Activated CD8-positive, alpha-beta memory T cell treated with anti-CD3 and anti-CD28 coated beads for 1 hour (primary cell): ENCODE measurements at places on chromosomes 5 and 9.
A peak's percentile ranks its signal among the peaks of the same experiment; 100 is the strongest.

GRCh38 chr9:114124666-114125475, 25.8 kb upstream of the KIF12 start:
- no peak for DNase-seq

DNA sequence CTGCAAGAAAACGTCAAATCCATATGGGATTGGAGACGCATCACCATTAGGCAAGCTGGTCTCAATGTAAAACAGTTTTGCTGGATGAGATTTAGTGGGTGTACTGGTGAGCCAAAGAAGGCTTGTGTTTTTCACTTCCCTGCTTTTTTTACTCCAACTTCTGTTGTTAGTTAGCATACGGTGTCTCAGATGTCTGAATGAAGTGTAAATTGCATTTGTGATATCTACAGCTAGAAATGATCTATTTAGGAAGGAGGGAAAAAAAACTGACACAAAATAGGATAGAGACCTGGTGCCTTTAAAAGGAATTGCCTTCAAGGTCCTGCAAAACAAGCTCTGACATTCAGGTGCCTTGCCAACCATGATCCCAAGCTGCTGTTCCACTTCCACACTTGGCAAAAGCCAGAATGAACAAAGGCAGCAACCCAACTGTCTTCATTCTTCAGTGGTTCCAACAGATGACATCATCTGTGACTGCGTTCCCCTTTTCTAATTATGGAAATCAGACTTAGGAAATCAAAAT, 104.2 kb upstream of the RAI14 start:
- DNase-seq = no peak

- DNase-seq = no peak
Measured at GRCh38 chr5:52134013-52134650, 653.6 kb upstream of the ITGA1 start.

GRCh38 chr9:111683392-111683791, 22.0 kb downstream of the GNG10 start:
- DNase-seq = no peak

GRCh38 chr5:106127341-106127781, 1543.4 kb downstream of the EFNA5 start:
- no peak for DNase-seq

DNA sequence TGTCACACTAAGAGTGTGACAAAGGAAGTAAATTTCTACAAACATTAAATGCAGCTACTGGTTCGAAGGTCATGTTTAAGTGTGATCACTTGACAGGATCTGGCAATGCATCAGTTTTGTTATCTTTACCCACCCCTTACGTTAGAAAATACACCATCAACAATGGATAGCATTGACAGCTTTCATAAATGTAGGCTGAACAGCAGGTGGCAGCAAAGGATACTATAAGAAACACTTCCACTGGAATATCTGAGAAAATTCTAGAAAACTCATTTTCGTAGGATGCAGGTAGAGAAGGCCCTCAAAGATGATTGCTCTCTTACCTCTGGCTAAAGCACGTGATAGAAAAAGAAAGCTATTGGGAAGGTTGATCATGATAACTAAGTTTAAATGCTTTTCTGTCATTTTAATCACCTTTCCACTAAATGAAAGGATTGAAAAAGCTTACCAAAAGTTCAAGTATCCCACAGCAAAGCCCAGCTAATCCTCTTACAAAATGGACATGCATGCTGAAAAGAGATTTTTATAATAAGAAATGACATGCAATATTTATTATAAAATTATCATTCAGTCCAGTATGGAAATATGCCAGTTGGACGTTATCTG, 292.5 kb downstream of the PARP8 start:
- DNase-seq = no peak

GRCh38 chr5:123720955-123721354, 209.0 kb downstream of the CSNK1G3 start:
- no peak for DNase-seq

DNA sequence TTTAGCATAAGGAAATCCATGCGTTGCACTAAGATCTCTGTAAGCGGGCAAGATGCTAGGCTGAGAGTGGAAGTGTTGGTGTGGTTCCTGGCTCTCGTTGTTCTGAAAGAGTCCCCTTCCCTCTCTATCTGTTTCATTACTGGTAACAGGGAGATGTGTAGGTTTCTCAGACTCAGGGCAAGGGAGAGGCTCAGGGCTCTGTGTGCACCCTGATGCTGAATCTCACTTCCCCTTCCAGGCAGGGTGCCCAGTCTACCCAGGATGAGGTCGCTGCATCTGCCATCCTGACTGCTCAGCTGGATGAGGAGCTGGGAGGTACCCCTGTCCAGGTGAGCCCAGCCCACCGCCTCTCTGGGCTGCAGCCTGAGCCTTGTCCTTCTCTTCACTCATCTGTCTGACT, 45.7 kb downstream of the STOM start:
- DNase-seq = no peak

GRCh38 chr5:77031891-77032290, 1.7 kb downstream of the AGGF1 start:
- DNase-seq = no peak

DNA sequence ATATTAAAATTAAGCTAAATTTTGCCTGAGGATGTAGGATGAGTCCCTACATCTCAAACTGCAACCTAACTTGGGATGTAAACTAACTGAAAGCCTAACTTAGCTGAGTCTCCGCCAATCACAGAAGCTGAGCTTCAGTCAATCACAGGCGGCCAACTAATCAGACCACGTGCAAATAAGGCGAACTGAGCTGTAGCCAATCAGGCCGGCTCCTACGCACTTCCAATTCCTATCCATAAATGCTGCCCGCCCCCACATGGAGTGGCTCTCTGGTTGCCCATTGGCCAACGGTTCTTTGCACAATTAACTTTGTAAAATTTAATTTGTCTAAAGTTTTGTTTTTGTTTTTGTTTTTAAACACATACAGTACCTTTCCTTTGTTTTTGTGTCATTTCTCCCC, 13.9 kb upstream of the GPX8 start:
- no peak for DNase-seq

- no peak for DNase-seq
Measured at GRCh38 chr5:73994963-73995362, 369.0 kb downstream of the ARHGEF28 start.

GRCh38 chr9:129888293-129889121, 53.2 kb downstream of the USP20 start:
- DNase-seq = peak; percentile 76

- no peak for DNase-seq
Measured at GRCh38 chr5:881551-881935, 11.1 kb downstream of the BRD9 start.

DNA sequence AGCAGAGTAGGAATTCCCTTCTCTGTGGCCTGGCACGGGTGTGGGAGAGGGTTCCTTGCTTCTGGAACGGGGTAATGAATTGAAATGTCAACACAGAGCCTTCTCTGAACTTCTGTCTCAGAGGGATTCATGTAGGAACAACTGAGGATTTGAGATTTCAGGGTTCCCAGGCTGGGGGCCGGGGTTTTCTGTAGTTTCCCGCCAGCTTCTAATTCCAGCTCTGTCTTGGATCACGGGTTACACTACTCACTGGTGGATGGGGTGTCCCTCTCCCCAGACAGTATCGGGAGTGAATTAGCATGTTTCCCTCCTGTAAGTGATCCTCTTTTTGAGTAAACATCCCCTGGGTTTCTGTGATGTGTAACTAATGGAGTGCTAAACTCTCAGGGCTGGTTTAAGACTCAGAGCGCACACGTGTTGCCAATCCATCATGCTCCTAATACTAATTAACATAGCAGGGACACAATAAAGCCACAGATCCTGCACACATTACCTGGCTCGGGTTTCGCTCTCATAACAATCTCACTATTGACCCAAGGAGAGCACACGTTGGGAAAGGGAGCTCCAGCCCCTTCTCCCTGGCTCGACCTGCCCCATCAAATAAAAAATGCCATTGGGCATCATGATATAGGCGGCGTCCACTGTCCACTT, 18.1 kb upstream of the DMRT2 start:
- no peak for DNase-seq

GRCh38 chr9:99666571-99666970, 155.1 kb upstream of the NR4A3 start:
- DNase-seq = no peak

GRCh38 chr9:1071730-1072129, 21.6 kb downstream of the DMRT2 start:
- DNase-seq = no peak

- no peak for DNase-seq
Measured at GRCh38 chr5:88644676-88645075, 238.3 kb downstream of the MEF2C start.

GRCh38 chr5:1593903-1594356, 70.2 kb upstream of the LPCAT1 start:
- no peak for DNase-seq

DNA sequence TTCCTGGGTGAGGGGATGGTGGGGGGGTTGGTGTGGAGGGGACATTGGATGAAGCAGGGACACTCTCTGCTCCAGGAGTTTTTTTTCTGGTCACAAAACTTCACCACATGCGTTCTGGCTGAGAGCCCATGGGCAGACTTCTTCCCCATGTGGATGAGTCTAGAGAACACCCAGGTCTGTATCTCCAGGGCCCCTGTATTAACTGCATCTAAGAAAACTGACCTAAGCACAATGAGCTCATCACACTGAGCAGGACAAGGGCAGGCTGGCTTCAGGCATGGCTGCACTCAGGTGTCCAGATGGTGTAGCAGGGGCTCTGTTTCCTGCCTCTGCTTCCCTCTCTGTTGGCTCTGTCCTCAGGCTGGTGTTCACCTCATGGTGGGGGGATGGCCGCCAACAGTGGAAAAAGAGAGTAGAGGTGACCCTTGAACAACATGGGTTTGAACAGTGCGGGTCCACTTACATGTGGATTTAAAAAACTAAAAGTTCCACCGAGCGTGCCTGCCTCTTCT, 85.3 kb upstream of the STC2 start:
- DNase-seq = no peak

- no peak for DNase-seq
Measured at GRCh38 chr9:121073038-121073437, 1.7 kb upstream of the CNTRL start.

DNA sequence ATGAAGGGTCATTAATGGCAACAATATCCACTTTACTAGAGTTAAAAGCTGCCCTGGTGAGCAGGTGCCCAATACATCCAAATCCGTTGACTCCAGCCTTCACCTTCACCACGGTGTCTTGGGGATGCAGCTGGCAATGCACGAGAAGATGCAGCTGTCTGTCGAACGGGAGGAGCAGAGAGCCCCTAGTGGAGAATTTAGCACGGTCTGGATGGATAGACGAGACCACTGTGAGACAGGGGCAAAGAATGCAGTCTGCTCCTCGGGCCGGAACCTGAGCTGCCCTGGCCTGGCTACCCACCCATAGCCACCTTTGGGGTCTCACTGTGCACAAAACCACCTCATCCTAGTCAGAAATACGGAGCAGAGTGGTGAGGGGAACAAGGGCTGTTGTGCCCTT, 35.1 kb downstream of the ADRA1B start:
- DNase-seq = no peak

- DNase-seq = no peak
Measured at GRCh38 chr9:137683262-137683864, 64.6 kb downstream of the EHMT1 start.

- DNase-seq = peak; percentile 80
Measured at GRCh38 chr5:170278611-170279458, 18.7 kb downstream of the LCP2 start.

DNA sequence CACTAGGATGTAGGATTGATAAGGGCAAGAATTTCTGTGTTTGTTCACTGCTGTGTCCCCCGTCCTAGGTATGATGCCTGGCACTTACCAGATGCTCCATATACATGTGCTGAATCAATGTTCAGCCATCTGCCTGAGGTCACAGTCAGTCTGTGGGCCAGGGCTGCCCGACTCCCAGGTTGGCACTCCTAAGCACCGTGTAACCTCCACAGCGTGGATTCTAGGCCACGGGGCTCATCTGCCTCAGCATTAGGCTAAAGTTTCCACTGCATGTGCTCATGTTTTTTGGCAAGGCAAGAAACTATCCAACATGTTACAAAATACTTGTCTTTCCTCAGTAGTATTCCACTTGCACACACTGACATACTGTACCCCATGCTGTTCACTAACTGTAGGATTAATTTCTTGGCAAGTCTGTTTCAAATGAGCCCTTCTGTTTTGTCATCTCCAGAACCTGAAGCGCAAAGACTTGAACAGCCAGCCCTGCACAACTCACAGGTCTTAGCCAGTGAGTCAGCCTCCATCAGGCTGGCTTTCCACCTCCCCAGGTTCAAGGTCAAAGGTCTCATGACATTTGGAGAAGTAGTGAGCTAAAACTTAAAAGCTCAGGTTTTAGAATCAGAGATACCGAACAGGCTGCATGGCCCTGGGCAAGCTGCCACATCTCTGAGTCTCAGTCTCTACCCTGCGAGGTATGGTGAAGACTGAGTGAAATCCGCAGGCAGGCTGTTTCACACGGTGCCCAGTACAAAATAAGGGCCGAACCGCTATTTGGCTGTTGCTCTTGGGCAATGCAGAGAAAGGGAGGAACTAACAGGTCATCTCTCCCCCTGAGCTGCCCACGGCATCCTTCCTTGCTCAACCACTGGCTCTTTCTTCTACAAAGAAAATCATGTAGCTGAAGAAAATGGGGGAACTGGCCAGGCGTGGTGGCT, 7.2 kb downstream of the TOR1A start:
- no peak for DNase-seq

GRCh38 chr5:177045631-177046030, 23.1 kb downstream of the ZNF346 start:
- no peak for DNase-seq

- no peak for DNase-seq
Measured at GRCh38 chr5:41908374-41909079, 4.4 kb downstream of the RIMOC1 start.

GRCh38 chr5:139178935-139179334, 19.2 kb downstream of the SIL1 start:
- DNase-seq = no peak

DNA sequence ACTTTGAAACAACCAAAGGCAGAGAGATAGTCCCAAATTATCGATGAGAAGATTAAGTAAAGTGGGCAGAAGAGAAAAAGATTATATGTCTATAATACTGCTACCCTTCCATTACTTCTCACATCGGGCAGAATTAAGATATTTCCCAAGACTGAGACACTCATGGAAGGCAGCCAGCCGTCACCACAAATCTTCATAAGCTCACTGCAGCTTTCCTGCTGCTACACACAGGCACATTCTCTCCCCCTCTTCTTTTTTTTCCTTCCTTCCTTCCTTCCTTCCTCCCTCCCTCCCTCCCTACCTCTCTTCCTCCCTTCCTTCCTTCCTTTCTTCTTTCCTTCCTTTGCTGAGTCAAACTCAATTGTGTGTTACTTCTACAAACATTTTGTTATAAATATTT, 58.7 kb upstream of the SPATA31C2 start:
- no peak for DNase-seq
